Neural progenitor cell (in vitro differentiated cells): ENCODE measurements at places on chromosomes 2 and 18.

DNA sequence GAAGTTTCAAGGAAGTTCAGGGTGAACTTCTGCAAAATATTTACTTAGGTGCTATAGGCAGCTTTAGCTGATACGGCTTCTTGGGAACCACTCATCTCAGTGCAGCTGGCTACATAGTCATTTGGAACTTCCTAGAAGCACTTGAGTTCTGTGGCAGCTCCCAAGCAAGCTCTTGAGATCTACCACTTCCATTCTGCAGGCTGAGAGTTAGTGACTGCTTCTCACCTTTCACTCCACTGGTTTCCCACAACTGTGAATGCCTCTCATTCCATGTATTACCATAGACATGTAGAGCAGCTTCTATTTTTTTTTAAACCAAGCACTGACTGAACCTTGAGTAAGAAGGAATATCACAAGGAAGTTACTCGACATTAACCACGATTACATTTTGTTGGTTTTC is 994.1 kb upstream of the ACVR2A start:
- DNase-seq, result no peak

DNA sequence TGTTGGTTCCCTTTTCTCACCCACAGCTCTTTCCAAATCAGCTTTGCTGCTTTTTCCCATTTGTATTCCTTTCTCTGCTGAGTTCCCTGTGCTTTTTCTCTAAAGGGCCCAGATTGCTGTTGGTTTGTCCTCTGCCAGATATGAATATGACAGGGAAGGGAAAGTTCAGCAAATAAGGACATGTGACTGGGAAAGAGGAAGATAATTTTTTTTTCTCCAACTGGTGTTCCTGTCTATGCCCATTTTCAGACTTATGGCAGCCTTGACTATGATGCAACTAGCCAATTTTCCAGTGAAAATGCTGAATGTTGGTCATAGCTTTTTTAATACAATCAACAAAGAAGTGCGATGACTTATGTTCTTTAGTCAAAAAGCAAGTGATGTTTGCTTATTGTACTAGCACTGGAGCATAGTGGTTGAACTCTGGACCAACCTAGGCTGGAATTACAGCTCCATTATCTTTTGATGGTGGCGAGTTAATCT is 7.7 kb downstream of the MDH1 start:
- no peak for DNase-seq

DNA sequence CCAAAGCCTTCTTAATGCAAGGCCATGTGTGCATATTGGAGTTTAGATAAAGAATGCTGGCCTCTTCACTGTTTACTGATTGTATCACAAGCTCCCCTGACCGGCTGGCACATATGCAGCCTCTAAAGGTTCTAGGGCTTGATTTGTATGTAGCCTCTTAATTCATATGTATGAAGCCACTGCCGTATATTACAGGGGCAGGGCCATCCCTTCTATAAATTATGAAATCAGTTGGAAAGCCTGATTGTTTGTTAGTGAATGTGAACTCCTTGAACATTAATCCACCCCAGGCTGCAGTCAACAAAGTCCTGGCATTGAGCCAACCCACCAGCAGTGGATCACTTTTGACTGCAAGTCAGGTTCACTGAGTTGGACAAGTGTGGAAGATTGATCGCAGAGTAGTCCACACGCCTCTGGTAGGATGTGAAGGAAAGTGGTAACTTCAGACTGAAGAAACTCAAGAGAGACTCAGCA is 61.6 kb upstream of the PARD3B start:
- no peak for DNase-seq

GRCh38 chr2:192035731-192036442 is 158.8 kb downstream of the TMEFF2 start:
- DNase-seq, result no peak

DNA sequence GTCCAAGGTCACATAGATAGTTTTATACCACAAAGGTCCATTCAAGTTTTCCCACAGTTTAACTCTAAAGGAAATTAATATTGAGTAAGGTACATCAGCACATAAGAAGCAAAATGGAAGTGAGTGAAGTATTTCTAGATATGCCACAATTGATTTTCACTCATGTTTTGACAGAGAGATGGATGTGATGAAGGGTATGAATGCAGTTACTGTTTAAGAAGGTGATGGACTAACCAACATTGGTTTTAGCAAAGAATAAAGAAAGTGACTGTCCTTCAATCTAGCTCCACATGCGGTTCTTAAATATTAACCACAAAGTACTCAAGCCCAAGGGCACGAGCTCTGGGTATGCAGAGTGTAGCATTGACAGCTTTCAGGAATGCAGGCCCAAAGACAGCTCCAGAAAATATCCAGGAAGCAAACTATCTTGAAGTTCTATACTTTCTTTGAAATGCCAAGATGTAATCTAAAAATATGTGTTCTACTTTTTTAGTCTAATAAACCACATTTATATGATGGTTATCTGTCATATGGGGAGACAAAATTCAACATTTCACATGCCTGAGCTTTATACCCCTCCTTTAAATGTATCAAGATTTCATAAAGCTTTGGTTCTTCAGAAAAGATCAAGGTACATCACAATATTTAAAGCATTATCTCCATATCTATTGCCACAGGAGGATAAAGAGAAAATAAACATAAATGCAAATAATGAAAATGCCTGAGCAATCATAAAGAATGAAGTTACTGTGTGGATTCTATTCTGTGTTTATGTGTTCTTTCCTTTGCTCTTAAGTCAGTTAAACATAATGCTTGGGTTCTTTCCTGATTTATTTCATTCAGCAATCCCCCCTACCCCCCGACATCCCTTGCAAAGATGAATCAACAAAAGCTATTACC is 6.7 kb upstream of the SCN1A start:
- DNase-seq, result no peak
